Aorta (tissue), 5 donors: ENCODE measurements at places on chromosomes 3 and 15. TPM values are rescaled to one million over a fixed set of nuclear protein-coding genes. Genes with fewer than 3 reads are reported as not detected.

DNA sequence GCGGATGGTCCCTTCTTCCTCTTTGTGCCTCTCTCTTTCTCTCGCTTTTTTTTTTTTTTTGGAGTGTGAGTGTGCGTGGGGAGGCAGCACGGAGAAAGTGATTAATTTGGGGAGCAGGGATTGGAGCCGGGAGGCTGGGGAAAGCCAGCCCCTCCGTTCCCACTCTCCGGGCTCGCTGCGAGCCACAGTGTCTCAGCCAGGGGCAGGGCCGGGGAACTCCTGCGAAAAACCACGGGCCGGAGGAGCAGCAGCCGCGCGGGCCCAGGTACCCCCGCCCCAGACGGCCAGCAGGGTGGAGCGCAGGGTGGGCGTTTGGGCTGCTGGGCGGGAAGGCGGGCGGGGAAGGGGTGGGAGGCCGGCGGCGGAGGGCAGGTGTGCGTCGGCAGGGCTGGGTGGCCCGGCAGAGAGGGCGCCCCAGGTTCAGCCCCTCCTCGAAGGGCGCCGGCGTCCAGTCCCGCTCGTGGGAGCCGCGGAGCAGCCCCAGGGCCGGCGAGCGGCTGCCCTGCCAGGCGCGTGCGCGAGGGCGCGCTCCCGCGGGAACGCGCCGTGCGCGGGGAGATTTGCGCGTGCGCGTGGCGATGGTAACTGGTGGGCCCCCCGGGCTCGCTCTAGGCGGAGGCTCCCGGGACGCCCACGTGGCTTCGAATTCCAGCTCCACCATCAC lies 1.4 kb downstream of the CHL1 start:
- DNase-seq, result no peak

DNA sequence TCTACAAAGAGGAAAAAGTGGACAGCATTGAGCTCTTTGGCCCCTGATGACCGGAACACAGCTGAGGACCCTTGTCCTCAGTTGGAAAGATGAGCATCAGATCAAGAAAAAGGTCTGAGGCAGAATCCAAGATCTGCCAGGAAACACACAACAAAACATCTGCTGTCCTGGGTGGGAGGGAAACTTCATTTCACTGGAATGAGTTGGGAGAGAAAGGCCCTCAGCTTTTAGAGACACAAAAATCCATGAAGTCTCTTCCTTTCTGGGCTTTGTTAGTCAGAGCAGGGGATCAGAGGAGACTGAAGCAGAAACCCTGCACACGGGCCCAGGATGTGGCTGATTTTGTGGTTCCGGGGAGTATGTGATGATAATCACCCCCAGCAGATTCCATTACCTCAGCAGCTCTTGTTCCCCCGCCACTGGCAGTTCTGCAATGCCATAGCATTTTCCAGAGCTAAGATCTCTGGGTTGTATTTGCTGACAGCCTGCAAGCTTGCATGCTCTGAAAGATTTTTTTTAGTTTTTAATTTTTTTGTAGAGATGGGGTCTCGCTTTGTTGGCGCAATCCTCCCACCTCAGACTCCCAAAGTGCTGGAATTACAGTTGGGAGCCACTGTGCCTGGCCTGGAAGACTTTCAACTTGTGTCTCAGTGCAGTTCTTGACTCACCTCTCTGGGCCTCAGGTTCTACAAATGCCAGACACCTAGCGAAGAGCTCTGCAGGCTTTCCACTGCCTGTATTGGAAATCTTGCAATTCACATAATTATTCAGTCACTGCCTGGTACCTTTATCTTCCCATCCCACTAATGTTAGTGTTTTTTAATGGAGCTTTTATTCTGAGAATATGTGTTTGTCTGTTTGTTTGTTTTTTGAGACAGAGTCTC lies 5.8 kb upstream of the TATDN2 start:
- peak; percentile 69 for DNase-seq

GRCh38 chr3:72310419-72311380 lies 525.8 kb upstream of the PROK2 start:
- DNase-seq, result peak; percentile 60

DNA sequence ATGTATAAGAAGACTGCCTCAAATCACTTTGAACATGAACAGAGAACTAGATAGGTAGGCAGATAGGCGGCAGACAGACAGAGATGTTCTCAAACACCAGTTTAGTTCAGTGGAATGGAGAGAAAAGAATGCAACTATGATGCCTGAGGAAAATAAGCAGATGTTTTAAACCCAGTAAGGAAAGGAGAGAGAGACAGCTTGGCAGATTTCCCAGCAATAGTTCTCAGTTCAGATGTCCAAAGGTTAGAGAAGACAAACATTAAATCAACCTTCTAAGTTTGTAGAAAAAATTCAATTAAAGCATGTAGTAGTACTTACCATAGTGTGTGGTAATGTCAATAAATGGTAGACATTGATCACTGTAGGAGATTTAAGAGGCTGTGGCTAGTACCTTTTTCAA lies 209.6 kb upstream of the PFN2 start:
- DNase-seq, result no peak

Gene CAND2
- total RNA-seq, result 24.4 TPM

Gene CORO2B
- 9.2 TPM for total RNA-seq

Gene LIPH
- 0.62 TPM for total RNA-seq
